EL (cell line): ENCODE measurements at places on chromosomes 11 and 22.

- peak; percentile 9 for DNase-seq
Observed at GRCh38 chr22:22666307-22667091, 22.1 kb downstream of the GGTLC2 start.

DNA sequence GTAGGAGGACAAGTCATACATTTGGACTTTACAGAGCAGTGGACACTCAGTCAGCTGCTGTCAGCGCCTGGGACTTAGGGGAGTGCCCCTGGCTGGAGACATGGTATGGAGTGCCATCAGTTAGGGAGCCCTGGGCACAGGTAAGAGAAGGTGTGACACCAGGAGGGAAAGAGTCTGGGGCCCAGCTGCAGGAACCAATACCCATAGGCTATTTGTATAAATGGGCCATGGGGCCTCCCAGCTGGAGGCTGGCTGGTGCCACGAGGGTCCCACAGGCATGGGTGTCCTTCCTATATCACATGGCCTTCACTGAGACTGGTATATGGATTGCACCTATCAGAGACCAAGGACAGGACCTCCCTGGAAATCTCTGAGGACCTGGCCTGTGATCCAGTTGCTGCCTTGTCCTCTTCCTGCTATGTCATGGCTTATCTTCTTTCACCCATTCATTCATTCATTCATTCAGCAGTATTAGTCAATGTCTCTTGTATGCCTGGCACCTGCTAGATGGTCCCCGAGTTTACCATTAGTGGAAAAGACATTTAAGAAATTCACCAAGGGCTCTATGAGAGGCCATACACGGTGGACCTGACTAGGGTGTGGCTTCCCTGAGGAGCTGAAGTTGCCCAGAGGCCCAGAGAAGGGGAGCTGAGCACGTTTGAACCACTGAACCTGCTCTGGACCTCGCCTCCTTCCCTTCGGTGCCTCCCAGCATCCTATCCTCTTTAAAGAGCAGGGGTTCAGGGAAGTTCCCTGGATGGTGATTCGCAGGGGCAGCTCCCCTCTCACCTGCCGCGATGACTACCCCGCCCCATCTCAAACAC is 850 bp upstream of the MIF start:
- DNase-seq: no peak

- DNase-seq: no peak
Observed at GRCh38 chr11:67255353-67255752, 10.9 kb upstream of the GRK2 start.

DNA sequence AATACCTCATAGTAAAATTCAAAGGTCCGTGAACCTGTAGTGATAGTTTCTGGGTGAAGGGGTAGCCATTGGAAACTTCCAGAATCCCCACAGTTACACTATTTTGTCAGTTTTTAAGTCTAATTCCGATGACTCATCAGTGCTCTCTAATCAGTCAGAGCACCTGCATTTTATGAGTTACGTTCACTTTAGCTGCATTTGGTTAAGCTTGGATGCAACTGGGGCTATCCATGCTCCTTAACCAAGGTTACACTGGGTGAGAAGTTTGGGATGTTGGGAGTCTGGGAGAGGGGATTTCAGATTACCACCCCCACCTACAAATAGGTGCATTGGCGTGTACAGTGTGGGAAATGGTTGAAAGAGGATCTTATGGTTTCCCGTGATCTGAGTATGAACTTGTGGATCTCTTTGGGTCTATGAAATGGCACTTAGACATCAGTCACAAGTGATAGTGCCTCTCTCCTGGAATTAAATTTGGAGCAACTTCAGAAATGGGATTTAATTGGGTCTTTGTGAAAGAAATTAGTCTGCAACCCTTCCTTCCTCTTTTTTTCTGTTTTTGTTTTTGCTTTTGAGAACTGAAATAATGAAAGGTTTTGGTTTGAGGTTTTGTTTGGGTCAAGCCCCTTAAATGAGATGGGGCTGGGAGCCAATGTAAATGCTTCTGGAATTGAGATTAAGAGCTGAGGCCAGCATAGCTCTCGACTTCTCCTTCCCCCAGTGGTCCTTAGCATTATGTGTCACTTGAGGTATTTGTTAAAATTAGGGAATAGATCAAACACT is 31.5 kb downstream of the EHF start:
- DNase-seq: no peak

- no peak for DNase-seq
Observed at GRCh38 chr11:57474803-57475115, 14.4 kb downstream of the RTN4RL2 start.

GRCh38 chr22:45242778-45243191 is 2.1 kb upstream of the KIAA0930 start:
- no peak for DNase-seq

DNA sequence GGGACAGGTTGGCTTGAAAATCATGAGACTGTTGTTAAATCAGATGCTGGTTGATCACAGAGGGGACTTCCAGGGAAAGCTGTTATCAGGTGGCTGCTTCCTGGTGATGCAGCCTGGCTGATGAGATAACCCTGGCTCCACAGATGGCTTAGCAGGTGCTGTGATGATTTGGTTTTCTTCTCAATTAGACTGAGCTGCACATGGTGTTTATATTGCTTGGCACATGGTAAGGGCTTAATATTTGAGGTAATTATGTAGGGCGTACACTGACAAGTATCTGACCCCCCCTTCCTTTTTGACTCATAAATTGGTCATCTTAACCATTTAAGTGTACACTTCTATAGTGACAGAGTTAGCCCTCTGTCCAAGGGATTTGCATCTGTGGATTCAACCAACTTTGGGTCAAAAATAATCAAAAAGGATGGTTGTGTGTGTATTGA is 7.0 kb downstream of the RPS3 start:
- peak; percentile 58 for DNase-seq

DNA sequence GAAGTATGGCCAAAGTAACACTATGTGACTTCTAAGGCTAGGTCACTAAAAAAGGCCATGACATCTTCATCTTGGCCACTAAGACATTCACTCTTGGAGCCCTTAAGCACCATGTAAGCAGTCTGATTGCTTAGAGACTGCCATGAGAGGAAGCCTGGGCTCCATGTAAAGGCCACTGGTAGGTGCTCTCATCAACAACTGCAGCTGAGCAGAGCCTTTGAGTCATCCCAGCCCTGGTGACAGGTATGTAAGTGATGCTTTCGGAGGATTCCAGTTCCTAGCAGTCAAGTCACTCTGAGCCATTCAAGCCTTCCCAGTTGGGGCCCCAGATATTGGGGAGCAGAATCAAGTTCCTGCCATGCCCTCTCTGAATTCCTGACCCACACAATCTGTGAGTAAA is 26.2 kb downstream of the GAB2 start:
- no peak for DNase-seq

GRCh38 chr11:128302425-128303186 is 284.8 kb downstream of the ETS1 start:
- no peak for DNase-seq

DNA sequence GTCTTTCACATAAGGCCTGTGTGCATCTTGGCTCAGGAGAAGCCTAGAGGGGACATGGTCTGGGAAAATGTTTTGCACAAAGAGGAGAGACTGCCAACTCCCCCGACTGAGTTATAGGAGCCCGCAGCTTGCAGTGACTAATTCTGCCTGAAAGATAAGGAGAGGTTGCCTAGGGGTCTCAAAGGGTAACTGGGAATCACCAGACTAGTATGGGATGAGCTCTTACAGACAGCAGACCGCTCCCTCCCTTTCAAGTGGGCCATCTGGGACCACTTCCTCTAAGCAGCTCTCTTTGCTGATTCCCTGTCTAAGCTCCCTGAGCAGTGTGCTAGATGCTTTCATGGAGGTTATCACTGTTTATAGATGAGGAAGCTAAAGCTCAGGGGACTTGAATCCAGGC is 105.1 kb downstream of the TENM4 start:
- DNase-seq: no peak

GRCh38 chr11:3191586-3192324 is 26.6 kb upstream of the OSBPL5 start:
- no peak for DNase-seq

- DNase-seq: peak; percentile 37
Observed at GRCh38 chr22:41687901-41688364, 734 bp downstream of the SNU13 start.

GRCh38 chr11:2525941-2526807 is 81.4 kb downstream of the KCNQ1 start:
- DNase-seq: no peak

DNA sequence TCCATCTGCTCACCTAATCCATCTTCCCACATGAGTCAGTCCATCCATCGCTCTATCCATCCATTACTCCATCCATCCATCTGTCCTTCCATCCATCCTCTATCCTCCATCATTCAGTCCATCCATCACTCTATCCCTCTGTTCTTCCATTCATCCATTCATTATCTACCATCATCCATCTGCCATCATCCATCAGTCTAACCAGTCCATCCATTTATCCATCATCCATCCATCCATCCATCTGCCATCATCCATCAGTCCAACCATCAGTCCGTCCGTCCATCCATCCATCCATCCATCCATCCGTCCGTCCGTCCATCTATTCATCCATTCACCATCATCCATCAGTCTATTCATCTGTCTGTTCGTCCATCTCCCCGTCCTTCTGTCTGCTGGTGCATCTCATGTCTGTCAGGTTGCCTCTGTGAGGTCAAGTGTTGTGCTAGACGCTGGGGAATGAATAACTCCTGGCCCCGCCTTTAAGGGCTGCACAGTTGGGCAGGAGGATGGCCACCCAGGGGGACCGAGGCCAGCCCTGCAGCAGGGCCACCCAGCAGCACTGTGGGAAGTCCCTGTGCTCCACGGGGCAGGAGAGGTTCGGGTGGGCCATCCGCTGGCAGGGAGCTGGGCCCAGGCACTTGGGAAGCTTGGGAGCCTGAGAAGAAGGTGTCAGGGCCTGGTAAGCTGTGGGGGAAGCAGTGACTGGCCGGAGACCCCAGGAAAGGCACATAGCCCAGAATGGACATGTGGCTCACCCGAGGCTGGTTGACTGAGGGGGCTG is 137.1 kb downstream of the CTTN start:
- DNase-seq: no peak

DNA sequence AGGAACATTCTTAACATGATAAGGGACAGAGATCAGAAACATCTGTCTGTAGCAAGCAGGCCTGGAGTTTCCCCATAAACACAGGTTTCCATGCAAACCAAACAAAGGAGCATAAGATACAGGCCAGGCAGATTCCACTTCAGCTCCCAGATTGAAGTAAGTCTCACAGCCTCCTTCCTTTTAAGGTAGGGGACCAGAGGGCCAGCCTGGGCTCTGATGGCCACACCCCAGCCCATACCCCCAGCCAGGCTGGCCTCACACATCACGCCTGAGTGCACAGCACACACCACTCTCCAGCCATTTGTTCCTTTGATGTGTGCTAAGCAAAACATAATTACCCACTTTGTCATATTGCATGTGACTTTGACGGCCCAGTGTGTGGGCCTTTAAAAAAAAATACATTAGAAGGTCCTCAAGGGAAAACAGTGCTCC is 518.7 kb downstream of the NTM start:
- peak; percentile 71 for DNase-seq

- peak; percentile 5 for DNase-seq
Observed at GRCh38 chr22:43782448-43782847, 29.7 kb downstream of the EFCAB6 start.

DNA sequence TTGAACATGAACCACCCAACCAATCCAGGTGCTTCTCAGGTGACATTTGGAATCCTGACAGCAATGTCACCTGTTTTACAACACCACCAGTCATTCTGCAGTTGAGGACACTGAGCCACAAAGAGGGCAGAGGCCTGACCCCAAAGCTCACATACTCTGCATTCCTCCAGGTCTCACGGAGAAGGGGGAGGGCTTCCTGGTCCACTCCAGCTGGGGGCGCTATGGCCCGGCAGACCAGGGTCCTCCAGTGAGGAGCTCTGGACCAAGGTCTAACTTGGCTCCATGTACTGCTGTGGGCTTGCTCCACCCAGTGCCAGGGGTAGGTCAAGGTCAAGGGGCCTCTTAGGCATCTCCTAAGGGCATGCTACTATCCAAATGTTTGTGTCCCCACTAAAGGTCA is 1.5 kb upstream of the PNPLA3 start:
- no peak for DNase-seq

DNA sequence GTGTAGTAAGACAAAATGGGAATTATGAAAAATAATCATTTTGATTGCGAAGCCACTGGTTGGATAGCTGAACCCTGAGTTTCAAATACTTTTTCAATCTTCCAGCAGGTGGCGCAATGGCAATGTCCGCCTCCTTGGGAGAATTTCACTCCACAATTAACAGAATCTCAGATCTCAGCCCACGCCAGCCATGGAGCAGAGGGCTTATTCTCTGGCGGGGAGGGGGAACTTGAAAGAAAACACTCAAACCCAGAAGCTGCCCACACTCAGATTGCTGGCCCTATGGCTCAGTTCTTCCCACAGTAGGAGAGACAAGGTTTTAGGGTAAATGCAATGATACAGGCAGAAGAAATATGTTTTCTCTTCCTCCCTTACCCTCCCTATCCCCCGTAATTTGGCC is 38.7 kb upstream of the RCN1 start:
- DNase-seq: peak; percentile 65

GRCh38 chr11:11899401-11899800 is 57.6 kb downstream of the USP47 start:
- DNase-seq: no peak

DNA sequence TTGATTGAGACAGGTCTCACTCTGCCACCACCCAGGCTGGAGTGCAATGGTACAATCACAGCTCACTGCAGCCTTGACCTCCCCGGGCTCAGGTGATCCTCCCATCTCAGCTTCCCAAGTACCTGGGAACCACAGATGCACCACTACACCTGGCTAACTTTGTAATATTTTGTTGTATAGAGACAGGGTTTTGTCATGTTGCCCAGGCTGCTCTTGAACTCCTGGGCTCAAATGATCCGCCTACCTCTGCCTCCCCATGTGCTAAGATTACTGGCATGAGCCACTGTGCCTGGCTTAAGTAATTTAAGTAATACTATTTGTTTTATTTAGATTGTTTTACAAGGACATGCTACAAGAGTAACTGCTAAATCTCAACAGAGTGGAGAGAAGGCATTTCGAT is 33.5 kb downstream of the ZNF143 start:
- no peak for DNase-seq

- DNase-seq: no peak
Observed at GRCh38 chr22:47307822-47308221, 545.4 kb downstream of the TBC1D22A start.

DNA sequence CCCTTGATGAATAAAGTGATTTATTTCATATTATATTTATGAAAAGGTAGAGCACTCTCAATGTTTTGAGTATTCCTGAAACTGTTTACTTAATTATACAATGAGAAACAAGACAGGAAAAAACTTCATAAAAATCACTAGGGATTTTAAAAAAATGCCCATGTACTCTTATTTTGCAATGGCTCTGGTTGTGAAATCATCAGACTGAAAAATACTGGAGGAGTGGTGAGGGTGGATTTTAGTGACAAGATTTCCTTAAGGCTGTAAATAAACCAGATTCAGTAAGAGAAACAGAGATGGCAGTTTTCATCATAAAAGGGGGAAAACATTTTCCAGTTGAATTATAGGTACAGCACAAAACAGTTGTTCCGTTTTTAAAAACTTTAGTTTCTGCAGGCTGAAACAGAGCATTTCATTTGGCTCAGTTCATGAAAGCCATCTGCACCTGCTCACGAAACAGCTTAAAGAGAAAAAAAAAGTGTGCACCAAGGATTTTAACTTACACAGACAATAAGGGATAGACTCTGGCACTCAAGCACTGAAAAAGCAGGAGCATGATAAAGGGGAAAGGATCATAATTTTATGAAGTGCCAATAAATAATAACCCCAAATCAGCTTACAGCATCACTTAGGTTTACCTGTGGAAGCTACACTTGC is 100.7 kb downstream of the MAML2 start:
- no peak for DNase-seq
